ENCODE measurements at places on chromosomes 5 and 9. TPM values are rescaled to one million over a fixed set of nuclear protein-coding genes. Genes with fewer than 3 reads are reported as not detected.
A peak's percentile ranks its signal among the peaks of the same experiment; 100 is the strongest.

DNA sequence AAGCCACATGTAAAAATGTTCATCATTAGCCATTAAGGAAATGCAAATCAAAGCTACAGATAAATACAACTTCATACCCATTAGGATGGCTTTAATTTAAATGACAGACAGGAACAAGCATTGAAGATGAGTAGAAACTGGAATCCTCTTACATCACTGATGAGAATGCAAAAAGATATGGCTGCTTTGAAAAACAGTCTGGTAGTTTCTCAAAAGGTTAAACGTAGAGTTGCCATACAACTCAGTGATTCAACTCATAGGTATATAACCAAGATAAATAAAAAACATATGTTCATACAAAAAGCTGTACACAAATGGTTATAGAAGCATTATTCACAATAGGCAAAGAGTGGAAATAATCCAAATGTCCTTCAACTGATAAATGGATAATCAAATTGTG, 228.8 kb upstream of the ZNF462 start:
- H3K27me3 ChIP-seq: no peaks in the 10 kb centered on the region
- H3K4me3 ChIP-seq: no peak overlapping the region
- no peak for DNase-seq
- no peaks in the 10 kb centered on the region for H3K4me1 ChIP-seq
- H3K36me3 ChIP-seq: no peaks in the 10 kb centered on the region

Gene GABBR2
- total RNA-seq: 0.88 TPM

Gene SURF6
- 7.6 TPM for total RNA-seq

GRCh38 chr9:109001275-109001676, 12.0 kb downstream of the CTNNAL1 start:
- peaks cover 2% of the 10 kb centered on the region for H3K4me1 ChIP-seq
- no peaks in the 10 kb centered on the region for H3K27me3 ChIP-seq
- peak overlapping the region; percentile 38 for H3K27ac ChIP-seq
- no peak overlapping the region for H3K4me3 ChIP-seq
- peaks cover 25% of the 10 kb centered on the region for H3K36me3 ChIP-seq

Gene PDCD1LG2
- 4.7 TPM for total RNA-seq

DNA sequence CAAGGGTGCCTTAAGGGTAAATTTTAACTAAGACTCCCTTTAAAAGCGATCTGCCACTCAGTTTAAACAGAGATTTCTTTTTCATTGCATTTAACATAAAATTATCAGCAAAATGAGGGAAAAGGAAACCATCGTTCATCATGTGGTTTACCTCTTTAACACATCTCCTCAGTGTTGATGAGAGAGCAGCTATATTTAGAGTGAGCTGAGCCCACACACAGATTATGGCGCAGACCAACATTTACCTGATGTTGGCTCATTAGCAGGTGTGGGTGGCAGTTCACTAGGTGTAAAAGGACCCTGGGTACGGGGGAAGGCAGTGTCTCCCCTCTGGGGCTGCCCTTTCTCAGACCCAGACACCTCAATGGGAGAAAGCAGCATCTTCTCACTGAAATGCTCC, 149.8 kb downstream of the ENTREP1 start:
- H3K36me3 ChIP-seq: no peaks in the 10 kb centered on the region
- H3K27ac ChIP-seq: no peak overlapping the region
- H3K4me1 ChIP-seq: no peaks in the 10 kb centered on the region
- no peak for DNase-seq
- H3K4me3 ChIP-seq: no peak overlapping the region

- DNase-seq: no peak
- no peak overlapping the region for H3K27ac ChIP-seq
- no peaks in the 10 kb centered on the region for H3K36me3 ChIP-seq
- no peak overlapping the region for H3K4me3 ChIP-seq
- peaks cover 37% of the 10 kb centered on the region for H3K4me1 ChIP-seq
Observed at GRCh38 chr9:127136081-127136879, 13.8 kb upstream of the ANGPTL2 start.

Gene IRF1
- 22.1 TPM for total RNA-seq

- H3K36me3 ChIP-seq: no peaks in the 10 kb centered on the region
- peak; percentile 65 for DNase-seq
- H3K27me3 ChIP-seq: no peaks in the 10 kb centered on the region
- H3K4me1 ChIP-seq: peaks cover 3% of the 10 kb centered on the region
Observed at GRCh38 chr5:136080113-136080482, 51.3 kb downstream of the TGFBI start.

Gene CMYA5
- total RNA-seq: 2.1 TPM

DNA sequence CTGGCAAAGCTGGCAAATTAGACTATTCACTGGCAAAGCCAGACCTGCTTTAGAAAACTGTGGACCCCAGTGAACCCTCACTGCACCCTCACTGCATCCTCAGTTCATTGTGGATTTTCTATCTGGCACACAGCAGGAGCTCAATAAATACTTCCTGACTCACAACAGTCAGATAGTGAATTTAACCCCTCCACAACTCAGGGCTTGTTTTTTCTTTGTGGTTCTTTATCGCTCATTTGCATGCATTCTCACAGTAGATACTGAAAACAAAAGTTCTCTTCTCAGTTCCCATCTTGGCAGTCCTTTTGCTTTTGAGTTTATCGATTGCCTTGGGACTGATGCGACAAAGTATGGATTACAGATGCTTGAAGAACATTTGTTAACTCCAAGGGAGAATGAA, 99.8 kb downstream of the ACTL7B start:
- DNase-seq: no peak
- H3K36me3 ChIP-seq: no peaks in the 10 kb centered on the region
- no peak overlapping the region for H3K27ac ChIP-seq
- no peak overlapping the region for H3K4me3 ChIP-seq

- peak overlapping the region; percentile 3 for H3K27ac ChIP-seq
- H3K4me1 ChIP-seq: peaks cover 43% of the 10 kb centered on the region
- no peak for DNase-seq
- no peak overlapping the region for H3K4me3 ChIP-seq
- no peaks in the 10 kb centered on the region for H3K27me3 ChIP-seq
Observed at GRCh38 chr9:33148367-33149014, 18.6 kb downstream of the B4GALT1 start.

- no peak overlapping the region for H3K4me3 ChIP-seq
- H3K27me3 ChIP-seq: no peaks in the 10 kb centered on the region
- H3K36me3 ChIP-seq: no peaks in the 10 kb centered on the region
- no peak for DNase-seq
- peaks cover 25% of the 10 kb centered on the region for H3K4me1 ChIP-seq
Observed at GRCh38 chr5:157372472-157372822, 87.6 kb upstream of the NIPAL4 start.

GRCh38 chr5:176609724-176610434, at the start of gene GPRIN1:
Gene GPRIN1 (minus strand): TSS chr5:176610156. CDS start chr5:176599834, 10,322 bp downstream.
- H3K27ac ChIP-seq: no peak within 1 kb of the TSS
- no peaks in the 10 kb centered on the region for H3K36me3 ChIP-seq
- peak; percentile 99 for DNase-seq

- DNase-seq: no peak
- H3K27me3 ChIP-seq: no peaks in the 10 kb centered on the region
- no peak overlapping the region for H3K4me3 ChIP-seq
Observed at GRCh38 chr5:143121135-143121475, 282.4 kb downstream of the NR3C1 start.

- H3K4me3 ChIP-seq: no peak overlapping the region
- H3K27ac ChIP-seq: no peak overlapping the region
- H3K4me1 ChIP-seq: peaks cover 31% of the 10 kb centered on the region
- no peaks in the 10 kb centered on the region for H3K27me3 ChIP-seq
- H3K36me3 ChIP-seq: no peaks in the 10 kb centered on the region
- no peak for DNase-seq
Observed at GRCh38 chr5:125483609-125484008, 737.2 kb upstream of the ZNF608 start.

Gene KIF20A
- 7.2 TPM for total RNA-seq

DNA sequence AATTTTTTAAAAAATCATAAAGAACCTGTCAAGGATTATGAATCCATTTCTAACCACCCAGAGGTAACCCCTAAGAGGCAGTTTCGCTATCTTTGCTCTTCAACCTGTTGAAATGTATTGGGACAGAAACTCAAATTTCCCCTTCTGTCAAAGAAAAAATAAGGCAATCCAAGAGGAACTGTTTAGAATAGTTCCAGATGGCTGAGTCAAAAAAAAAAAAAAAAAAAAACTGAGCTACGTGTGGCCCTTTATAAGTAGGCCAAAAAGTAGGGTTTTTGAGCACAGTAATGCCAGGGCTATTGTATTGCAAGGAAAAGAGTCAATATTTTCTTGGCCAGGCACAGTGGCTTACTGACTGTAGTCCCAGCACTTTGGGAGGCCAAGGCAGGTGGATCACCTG, 94.9 kb downstream of the RAD23B start:
- peak; percentile 1 for DNase-seq
- H3K27ac ChIP-seq: no peak overlapping the region
- H3K4me1 ChIP-seq: no peaks in the 10 kb centered on the region
- no peaks in the 10 kb centered on the region for H3K36me3 ChIP-seq
- H3K27me3 ChIP-seq: peaks cover 12% of the 10 kb centered on the region

Gene LRRTM2
- total RNA-seq: 0.88 TPM

DNA sequence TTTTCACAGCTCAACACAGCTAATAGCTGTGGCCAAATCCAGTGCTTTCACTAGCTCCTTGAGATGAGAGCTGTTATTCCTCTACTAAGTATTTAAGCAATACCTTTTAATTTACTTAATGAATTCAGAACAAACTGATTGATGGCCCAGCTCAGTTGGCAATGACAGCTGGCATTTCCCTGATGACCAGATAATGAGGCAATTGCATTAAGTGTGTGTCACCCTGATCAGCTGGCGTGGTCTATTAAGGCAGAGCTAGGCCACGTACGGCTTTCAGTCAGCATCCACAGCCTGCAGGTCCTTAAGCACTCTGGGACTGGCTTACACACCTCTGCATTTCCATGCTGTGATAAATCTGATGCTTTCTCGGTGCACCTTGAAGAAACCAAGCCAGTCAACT, 34.4 kb downstream of the TTLL11 start:
- H3K4me3 ChIP-seq: no peak overlapping the region
- DNase-seq: no peak
- no peaks in the 10 kb centered on the region for H3K36me3 ChIP-seq
- H3K27ac ChIP-seq: no peak overlapping the region

Gene CDC20B
- total RNA-seq: not detected

DNA sequence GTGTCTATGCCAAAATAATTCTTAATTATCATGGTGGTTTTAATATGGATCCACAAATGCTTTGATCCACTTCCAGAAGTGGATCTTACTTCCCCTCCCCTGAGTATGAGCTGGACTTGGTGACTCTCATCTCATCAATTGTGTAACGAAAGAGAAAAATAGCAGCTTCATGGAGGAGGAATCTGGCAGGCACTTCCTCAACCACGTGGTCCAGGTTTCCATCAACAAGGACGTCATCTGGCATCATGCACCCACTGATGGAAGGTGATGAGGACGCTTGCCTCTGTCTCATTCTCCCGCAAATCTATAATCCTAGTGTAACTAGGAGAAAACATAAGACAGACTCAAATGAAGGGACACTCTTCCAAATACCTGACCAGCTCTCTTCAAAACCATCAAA, 54.6 kb upstream of the S1PR3 start:
- no peak overlapping the region for H3K27ac ChIP-seq
- H3K36me3 ChIP-seq: no peaks in the 10 kb centered on the region
- no peak overlapping the region for H3K4me3 ChIP-seq
- no peak for DNase-seq
- no peaks in the 10 kb centered on the region for H3K4me1 ChIP-seq
- no peaks in the 10 kb centered on the region for H3K27me3 ChIP-seq

DNA sequence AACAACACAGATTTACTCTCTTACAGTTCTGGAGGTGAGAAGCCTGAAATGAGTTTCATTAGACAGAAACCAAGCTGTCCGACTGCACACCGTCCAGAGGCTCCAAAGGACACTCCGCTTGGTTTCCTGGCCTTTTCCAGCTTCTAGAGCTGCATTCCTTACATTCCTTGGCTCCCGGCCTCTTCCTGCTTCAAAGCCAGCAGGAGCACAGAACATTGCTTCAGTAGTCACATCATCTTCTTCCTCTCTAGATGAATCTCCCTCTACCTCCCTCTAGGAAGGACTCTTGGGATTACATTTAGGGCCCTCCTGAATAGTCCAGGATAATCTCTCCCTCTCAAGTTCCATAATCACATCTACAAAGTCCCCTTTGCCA, 213.3 kb downstream of the CDK5RAP2 start:
- H3K27me3 ChIP-seq: no peaks in the 10 kb centered on the region
- H3K4me1 ChIP-seq: peaks cover 42% of the 10 kb centered on the region
- peak; percentile 93 for DNase-seq
- peak overlapping the region; percentile 48 for H3K27ac ChIP-seq

DNA sequence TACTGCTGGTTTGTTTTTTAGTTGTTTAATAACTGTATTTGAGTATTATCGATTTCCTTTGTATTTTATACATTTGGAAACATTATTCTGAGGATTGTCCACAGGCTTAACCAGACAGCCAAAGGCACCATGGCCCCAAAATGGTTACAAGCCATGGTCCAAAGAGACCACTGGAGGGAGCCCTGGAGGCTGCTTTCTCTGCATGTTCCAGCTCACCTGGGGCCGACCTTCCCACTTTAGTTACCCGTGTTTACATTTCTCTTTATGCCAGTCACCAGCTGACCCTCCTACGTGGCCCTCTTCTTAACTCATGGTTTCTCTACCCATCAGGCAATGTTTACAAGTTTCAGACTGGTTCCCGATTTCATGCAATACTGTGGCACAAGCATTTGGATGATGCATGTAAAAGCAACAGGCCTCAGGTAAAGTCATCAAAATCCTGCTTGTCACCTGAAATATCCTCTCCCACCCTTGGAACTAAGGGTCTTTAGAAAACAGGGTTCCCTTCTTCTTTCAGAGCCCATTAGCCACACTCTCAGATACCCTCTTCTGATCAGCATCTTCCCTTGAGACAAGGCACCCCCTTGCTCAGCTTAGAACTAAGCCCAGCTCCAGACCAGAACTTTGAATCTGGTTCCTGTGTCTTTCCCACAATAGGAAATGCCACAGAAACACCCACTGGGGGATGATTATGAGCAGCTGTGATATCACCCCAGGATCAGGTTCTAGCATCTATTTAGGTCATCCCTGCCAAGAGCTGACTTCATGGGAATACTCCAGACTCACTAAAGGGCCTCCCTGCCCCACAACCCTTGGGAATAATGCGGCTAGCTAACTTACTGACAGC, 49.9 kb upstream of the GARNL3 start:
- peaks cover 11% of the 10 kb centered on the region for H3K4me1 ChIP-seq
- peak; percentile 96 for DNase-seq
- H3K27me3 ChIP-seq: peaks cover 30% of the 10 kb centered on the region
- no peak overlapping the region for H3K4me3 ChIP-seq
- H3K36me3 ChIP-seq: no peaks in the 10 kb centered on the region

Gene RASGRF2
- under 0.01 TPM for total RNA-seq

Gene GFPT2
- 30.4 TPM for total RNA-seq
